ENCODE measurements at places on chromosomes 3 and 15.

DNA sequence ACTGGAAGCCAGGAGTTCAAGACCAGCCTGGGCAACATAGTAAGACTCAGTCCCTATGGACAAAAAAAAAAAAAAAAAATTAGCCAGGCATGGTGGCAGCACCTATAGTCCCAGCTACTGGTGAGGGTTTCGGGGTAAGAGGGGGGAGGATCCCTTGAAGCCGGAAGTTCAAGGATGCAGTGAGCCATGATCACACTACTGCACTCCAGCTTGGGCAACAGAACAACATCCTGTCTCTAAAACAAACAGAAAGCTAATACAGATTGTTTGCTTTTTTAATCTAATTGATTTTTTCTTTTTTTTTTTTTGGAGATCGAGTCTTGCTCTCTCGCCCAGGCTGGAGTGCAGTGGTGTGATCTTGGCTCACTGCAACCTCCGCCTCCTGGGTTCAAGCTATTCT, 1.6 kb upstream of the IMP3 start:
- no peak for DNase-seq

DNA sequence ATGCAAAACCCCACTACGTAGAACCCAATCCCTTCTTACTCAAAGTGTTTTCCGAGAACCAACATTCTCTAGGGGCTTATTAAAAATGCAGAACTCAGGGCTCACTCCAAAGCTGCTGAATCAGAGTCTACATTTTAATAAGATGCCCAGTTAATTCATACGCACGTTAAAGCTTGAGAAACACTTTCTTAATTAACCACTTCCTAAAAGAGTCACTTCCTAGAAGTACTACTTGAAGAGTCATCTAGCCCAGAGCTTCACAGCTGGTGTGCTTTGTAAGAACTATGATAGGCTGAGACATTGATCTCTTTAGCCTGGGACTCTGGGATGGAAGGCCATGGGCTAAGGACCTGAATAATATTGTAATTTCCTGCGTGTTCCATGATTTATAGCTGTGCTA, 9.0 kb downstream of the COL6A5 start:
- no peak for DNase-seq

DNA sequence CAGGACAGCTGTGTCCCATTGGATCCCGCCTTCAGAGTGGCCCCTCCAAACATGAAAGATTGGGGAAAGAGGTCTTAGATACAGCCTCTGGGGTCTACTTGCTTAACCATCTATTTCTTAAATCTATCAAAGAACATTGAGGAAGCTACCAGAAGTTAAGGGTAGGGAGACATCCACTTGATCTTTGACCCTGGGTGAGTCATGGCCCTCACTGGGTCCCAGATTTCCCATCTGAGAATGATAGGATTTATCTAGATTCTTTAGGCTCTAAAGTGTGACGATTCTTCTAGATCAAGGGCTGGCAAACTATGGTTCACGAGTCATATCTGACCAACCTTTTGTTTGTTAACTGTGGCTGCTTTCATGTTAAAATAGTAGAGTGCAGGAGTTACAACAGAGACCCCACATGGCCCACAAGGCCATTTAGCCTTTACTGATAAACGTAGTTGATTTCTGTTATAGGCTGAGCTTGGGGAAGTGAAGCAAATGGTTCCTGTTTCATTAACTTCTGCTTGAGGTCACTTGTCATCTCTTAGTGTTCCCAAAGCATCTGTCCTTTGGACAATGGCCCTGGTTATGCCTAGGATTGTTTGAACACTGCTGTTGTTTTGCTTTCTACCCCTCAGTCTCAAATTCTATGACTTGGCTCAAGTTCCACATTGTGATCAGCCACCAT, 8.0 kb downstream of the MUC13 start:
- DNase-seq: no peak

DNA sequence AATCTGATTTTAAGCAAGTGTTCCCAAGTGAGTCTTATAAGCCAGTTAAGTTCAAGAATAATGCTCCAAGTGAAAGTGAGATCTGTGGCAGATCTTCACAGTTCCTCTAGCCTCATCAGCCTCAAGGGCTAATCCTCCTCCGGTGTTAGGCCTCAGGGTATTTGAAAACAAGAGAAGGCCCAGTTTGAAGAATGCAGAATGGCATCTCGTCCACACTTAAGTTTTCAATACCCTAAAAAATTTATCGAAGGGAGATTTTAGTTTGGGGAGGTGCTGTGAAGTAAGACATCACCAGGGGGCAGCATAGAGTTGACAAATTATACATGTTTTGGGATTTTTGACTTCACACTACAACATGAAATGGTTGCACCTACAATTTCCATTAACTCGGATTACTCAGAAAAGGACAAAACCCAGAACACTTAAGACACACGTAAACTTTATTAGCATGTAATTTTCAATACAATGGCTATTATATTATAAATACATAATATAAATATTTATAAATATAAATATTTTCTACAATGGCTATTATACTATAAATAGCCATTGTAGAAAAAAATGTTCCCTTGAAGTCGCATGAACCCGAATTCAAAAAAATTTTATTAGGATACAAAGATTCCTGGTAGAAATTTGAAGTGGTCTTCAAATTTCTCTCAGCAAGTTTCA, 2.3 kb upstream of the TMEM266 start:
- no peak for DNase-seq

- DNase-seq: no peak
Measured at GRCh38 chr3:196835086-196835485, 32.6 kb upstream of the SENP5 start.
